Astrocyte of the hippocampus (primary cell): ENCODE measurements at places on chromosomes 2 and 18.

- no peak for DNase-seq
These were observed 78.5 kb downstream of the PRKCE start for GRCh38 chr2:45729753-45730512.

DNA sequence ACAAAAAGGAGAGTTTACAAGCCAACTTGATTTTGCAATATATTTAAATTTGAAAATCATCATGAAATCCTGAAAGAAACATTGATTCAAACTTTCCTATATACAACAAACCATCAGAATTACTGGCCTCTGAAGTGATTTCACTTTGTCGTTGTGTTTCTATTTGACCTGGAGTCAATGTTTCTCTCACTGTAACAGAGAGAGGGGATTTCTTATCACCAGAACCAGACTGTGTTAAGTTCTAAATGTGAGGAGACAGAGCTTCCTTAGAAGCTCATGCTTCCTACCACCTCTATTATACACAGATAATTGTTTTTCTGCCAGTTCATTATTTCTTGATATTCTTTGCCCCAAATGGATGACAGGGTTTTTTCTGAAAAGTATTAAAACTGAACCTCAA, 245.0 kb upstream of the RND3 start:
- no peak for DNase-seq

DNA sequence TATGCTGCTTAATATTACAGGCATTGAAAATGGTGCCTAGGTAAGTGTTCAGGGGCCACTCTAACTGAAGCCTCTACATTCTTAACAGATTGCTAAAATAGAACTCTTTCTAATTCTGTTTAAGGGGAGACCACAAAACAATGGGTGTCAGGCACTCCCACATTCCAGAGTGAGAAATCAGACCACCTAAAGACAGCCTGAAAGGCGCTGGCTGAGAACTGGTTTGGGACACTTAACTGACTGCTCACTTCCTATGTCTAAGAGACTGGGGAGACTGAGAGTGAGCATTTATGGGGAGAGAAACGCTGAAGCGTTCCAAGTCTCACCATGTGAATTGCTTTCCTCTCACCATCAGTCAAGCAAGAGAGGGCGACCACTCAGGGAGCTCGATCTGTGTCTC, 108.8 kb upstream of the ITGB6 start:
- DNase-seq, result peak; percentile 88

DNA sequence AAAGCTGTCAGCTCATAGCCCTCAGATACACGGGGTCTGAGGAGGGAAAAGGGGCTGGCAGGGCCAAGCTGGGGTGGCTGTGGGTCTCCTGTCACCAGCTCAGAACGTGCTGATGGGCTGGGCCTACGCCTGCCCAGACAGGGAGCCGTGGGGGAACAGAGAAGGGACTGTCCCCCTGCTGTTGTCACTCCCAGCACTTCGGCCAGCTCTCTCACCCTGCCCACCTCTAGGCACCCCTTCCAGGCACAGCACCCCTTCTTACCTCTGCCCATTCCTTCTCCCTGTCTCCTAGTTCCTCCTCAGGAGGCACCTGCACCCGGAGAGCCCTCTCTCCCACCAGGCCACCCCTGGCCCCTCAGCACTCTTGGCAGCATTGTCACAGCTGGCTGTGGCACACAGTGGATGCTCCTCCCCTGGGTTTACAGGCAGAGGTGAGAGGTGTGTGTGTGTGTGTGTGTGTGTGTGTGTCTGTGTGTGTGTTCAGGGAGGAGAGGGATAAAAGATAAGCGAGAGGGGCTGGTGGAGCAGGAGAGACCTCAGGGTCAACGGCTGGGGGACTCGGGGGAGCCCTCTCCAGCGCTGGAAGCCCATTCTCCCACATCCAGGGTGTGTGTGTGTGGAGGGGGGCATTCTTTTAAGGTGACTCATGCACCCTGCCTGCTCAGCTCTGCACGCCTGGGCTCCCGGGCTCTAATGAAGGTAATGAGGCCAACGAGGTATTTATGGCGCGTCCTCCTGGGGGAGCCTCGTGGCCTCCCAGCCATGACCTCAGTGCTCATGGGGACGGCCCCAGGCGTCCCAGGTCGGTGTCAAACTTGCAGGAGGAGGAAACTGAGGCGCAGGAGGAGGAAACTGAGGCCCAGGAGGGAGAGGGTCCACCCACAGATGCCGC, 66.1 kb upstream of the SMAD7 start:
- DNase-seq, result peak; percentile 96

- no peak for DNase-seq
These were observed 154.1 kb downstream of the BAZ2B start for GRCh38 chr2:159462201-159462785.

DNA sequence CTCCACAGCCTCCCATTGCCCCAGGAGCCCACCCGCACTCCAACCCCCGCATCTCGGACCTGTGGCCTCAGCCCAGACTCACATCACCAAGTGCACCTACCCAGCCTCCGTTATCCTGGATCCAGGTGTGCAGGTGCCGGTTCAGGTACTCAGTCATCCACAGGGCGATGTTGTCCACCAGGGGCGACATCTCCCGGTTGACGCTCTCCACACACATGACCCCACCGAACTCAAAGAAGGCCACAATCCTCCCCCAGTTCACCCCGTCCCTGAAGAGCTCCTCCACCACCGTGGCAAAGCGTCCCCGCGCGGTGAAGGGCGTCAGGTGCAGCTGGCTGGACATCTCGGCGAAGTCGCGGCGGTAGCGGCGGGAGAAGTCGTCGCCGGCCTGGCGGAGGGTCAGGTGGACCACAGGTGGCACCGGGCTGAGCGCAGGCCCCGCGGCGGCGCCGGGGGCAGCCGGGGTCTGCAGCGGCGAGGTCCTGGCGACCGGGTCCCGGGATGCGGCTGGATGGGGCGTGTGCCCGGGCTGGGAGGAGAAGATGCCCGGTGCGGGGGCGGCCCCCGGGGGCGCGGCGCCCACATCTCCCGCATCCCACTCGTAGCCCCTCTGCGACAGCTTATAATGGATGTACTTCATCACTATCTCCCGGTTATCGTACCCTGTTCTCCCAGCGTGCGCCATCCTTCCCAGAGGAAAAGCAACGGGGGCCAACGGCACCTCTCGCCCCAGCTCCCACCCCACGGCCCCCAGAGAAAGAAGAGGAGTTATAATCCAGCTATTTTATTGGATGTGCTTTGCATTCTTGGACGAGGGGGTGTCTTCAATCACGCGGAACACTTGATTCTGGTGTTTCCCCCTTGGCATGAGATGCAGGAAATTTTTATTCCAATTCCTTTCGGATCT, 1.3 kb downstream of the BCL2 start:
- DNase-seq, result peak; percentile 56

GRCh38 chr2:48906633-48907032, 151.1 kb upstream of the LHCGR start:
- DNase-seq, result no peak

GRCh38 chr2:241943209-241943850, 73.8 kb downstream of the RTP5 start:
- no peak for DNase-seq

GRCh38 chr2:239022437-239023260, 174.8 kb downstream of the TWIST2 start:
- DNase-seq, result no peak

DNA sequence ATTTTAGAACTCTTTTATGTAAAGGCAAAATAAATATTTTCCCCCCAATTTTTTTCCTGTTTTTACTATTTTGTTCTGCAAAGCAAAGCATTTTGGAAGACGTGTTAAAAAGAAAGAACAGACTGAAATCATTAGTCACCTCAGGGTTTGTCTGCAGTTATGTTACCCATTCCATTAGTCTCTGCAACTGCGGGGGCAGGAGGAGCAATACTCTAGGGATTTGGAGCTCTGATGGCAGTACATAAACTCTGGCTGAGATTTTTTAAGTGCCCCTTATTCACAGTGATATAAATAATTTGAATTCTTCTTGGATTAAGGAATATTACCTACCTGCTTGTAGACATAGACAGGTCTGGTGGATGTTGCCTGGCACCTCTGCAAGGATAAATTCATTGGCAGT, 88.0 kb upstream of the CELF4 start:
- DNase-seq, result no peak

DNA sequence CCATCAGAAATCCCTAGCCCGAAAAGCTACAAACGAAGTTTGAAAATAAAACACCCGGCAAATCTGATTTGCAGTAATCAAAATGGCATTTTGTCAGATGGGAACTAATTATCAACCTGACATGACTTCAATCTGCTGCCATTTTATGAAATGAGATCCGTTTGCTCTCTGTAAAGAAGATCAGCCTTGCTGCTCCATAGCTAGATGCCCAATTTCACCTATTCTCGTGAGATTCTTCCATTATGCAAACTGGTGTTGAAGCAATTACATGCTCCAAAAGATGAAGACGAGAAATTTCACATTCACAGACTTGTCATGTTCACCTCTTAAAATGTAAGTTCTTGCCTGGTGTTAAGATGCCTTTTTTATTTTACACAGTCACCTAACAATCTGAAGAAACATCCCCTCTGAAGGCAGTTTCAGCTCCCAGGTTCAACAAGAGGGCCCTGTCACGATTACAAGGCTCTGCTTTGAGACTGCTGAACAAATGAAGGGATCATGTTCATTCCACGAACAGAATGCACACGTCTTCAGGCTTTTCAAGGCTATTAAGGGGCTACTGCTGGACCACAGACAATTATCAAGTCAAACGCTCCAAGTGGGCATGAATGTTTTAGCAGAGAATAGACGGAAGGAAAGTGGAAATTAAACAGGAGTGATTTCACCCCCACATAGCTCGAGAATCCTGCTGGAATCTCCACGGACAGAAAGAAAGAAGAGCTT, 172.6 kb upstream of the PID1 start:
- no peak for DNase-seq

GRCh38 chr2:102301867-102302362, 9.4 kb upstream of the IL1RL1 start:
- no peak for DNase-seq

DNA sequence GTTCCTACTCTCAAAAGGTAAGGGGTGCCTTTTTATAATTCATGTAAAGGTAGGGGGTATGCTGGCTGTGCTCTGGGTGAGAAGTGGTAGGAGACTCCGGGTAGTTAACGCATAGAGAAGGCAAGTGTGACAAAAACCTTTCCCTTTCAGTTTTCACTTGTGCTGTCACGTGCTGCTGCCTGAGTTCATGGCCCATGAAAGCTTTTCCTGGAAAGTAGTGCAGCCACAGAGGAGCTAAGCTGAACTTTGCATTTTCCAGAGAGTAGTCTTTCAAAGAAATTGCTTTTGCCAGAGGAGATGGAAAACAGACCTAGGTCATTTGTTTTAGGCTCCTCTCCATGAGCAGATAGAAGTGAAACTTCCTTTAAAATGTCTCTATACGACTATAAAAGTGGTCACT, 44.7 kb downstream of the THSD7B start:
- DNase-seq, result no peak

- no peak for DNase-seq
These were observed 76.4 kb upstream of the CD226 start for GRCh38 chr18:70024093-70024492.

- DNase-seq, result peak; percentile 45
These were observed 67.2 kb upstream of the NPAS2 start for GRCh38 chr2:100752628-100753333.

GRCh38 chr2:39325966-39326365, 82.2 kb upstream of the CDKL4 start:
- peak; percentile 28 for DNase-seq

DNA sequence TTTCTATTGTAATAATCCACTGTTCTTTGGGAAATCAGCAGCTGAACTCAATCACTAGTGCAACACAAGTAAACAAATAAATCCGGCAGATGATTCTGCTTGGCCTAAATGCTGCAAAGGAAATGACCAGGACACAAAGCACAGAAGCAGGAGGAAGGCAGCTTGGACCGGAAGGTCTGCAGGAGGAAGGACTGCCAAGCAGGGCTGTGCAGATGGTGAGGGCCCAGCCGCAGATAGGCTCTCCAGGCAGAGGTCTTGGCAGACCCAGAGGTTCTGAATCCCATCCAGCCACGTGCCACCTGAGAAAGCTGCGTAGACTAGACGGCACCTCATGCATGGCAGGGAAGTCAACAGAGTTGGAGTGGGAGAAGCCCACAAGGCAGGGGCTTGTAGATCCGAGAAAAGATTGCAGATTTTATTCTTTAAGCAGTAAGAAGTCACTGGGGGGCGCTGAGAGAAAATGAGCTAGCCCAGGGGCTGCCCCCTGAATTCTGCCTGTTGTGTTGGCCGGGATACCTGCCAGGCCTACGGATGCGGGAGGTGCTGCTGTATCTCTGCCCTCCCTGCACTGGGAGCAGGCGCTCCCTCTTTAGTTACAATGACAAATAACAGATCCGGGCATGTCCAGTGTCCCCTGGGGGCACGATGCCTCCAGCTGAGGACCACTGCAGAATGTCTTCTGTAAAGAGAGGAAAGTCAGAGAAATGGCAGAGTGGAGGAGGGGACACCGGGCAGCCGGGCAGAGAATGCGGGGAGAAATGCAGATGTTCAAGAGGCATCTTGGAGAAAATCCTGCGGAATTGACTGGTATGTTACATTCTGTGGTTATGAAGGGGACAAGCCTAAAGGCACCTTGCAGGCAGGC, 153.5 kb downstream of the PXDN start:
- peak; percentile 36 for DNase-seq

DNA sequence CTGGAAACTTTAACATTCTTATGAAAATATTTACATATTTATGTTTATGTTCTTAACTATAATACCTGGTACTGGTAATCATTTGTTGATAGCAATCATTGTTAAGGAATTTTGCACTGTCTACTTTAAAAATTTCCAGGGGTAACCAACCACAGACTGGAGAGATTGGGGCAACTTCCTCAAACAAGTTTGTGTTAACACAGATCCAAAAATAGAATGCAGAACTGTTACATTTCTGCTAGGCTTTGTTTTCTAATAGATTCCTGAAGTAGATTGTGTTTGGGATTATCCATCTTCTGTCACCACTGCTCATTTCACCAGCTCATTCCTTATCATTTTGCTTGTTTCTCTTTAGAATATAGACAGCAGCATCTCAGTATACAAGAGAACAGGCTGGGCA, 23.7 kb downstream of the RNF125 start:
- DNase-seq, result no peak

- peak; percentile 61 for DNase-seq
These were observed 29.9 kb upstream of the NT5DC4 start for GRCh38 chr2:112690853-112691401.

- no peak for DNase-seq
These were observed 78.8 kb downstream of the FHOD3 start for GRCh38 chr18:36376361-36376760.

DNA sequence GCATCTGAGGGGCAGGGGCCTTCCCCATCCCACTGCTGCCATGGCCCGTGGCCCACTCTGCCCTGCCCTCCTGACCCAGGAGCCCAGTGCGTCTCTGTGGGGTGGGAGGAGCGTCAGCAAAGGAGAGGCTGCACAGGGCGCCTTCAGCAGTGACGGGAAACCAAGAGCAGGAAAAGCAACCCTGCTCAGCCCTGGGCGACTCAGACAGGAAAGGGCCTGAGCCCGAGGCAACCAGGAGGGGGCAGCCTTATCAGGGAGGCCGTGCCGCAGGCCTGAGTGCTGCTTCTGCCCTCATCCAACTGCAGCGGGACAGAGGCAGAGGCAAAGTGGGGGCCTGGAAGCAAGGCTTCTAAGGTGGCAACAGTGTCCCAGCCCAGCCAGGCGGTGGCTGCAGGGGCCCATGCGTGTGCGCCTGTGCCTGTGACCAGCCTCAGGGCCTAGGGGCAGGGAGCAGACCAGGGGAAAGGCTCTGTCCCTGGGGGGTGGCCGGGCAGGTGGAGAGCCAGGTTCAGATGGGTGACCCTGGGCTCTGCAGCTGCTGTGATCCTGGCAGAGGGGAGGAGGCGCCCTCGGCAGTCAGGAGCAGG, 23.3 kb upstream of the ALPI start:
- no peak for DNase-seq

- DNase-seq, result peak; percentile 95
These were observed 229.2 kb downstream of the LDLRAD4 start for GRCh38 chr18:13447621-13448334.
